SK-MEL-5 (cell line): ENCODE measurements at places on chromosomes 4 and X. TPM values are rescaled to one million over a fixed set of nuclear protein-coding genes. Genes with fewer than 3 reads are reported as not detected.

- no peak for DNase-seq
Measured at GRCh38 chrX:139560221-139560620, 29.7 kb downstream of the F9 start.

DNA sequence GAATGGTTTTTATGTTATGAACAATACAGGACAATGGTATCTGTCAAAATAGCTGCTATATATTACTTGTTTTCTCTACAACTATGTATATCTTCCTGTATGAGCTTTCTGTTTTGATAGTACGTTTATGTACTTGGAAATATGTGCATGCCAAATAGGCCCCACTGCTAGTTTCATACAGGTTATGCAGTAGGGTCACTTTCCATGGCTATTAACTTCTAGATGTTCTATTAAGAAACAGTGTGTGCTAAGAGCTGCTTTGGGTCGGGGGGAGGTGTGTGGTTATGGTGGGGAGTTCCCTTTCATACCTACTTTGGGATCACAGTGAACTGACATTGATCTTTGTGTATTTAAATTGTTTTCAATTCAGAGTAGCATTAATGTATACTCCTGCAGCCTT, 30.9 kb downstream of the RBPJ start:
- no peak for DNase-seq

- no peak for DNase-seq
Measured at GRCh38 chr4:75057369-75057768, 124.5 kb downstream of the PARM1 start.

Gene MAGED4B
- 13.0 and 32.1 TPM in 2 replicates for total RNA-seq

Gene CRMP1
- 0.72 and 0.85 TPM in 2 replicates for total RNA-seq
